ENCODE measurements at places on chromosomes 1 and 21.

GRCh38 chr1:15081102-15081501 lies 72.4 kb upstream of the TMEM51 start:
- no peak for DNase-seq

DNA sequence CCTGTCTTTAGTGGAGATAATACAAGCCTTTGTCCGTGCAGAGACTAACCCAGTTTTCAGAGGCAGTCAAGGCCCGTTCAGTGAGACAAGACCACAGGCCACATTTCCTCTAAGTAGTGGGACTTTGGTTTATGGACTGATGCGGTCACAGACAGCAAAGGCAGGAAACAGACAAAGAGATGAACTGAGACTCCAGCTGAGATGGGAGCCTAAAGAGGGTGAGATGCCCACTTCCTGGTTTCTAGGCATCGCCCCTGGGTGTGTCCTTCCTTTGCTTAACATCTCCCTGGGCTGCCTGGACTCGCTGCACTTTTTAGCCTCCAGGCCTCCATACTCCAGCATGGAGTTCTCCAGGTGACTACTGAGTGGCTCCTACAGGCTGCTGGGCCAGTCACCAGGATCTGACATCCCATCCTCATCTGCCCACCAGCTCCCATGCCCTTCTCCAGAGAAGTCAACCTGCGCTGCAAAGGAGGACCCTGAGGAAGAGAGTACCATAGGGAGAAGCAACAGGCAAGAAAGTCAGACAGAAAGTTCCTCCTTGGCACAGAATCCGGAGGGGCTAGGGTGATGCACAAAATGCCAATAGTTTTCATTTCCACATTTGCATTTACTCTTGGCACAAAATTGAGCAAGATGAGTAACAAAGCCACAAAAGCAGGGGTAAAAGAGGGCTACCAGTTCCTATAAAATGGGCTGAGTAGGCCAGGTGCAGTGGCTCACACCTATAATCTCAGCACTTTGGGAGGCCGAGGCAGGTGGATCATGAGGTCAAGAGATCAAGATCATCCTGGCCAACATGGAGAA lies 15.1 kb downstream of the THEMIS2 start:
- DNase-seq = no peak

GRCh38 chr1:230185076-230186001 lies 118.3 kb downstream of the GALNT2 start:
- DNase-seq = no peak

DNA sequence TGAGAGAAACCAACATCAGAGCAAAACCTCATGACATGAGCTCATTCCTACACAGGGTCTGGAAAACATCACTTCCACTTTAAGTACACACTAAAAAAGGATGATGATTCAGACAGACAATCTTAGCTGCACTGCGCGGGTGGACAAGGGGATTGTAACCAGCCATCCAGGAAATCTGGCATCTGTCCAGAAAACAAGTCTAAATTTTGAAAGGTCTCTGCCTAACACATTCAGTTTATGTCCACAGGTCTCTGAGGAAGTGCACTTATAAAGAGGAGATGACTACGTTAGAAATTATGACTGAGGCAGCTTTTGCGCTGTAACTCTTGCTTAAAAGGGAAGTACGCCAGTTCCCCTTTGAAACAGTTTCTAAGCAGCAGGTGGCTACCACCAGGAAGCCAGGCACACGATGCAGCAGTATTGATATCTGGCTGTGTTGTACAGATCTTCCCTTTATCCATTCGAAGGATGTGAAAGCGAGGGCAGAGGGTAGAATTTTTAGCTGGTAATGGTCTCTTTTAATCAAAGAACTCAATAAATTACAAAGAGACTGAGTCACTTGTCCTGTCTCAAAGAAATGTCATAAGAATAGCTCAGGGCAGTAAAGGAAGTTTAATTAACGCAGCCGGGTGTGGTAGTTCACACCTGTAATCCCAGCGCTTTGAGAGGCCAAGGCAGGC lies 128.0 kb downstream of the SETD4 start:
- DNase-seq = peak; percentile 96

DNA sequence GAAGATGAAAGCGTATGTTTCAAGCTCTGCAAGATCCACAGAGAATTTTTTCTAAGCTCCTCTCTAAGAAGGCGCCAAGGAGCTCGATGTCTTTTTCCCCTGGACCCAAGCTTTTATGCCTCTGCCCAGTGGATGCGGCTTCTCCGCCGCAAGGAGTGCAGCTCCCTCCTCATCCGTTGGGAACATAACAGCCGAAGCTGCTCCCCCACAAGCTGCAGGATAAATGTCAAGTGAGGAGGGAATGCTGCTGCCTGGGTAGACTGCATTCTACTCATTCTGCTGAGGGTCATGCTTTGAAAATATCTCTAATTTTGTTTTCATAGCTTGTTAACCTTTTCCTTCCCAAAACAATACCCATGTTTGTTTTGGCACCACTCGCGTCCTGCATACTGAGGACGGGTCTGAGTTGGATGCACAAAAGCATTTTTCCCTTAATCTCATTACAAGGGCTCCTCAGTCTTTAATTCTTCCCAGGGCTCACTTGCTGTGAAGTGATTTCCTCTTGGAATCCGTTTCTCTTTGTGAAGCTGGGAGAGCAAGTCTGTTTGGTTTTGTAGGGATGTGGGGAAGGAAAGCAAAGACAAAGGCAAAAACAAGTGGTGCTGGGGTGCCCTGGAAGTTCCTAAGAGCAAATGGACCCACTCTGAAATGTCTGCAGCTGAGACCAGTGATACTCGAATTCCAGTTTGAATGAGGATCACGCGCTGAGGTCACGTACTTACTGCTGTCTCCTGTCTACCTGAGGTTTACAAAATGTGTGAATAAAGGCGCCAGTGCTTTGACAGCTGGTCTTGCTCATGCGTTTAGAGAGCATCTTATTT lies 134.0 kb upstream of the IRF2BP2 start:
- DNase-seq = no peak

GRCh38 chr1:232057217-232057895 lies 430.8 kb downstream of the DISC1 start:
- DNase-seq = no peak

DNA sequence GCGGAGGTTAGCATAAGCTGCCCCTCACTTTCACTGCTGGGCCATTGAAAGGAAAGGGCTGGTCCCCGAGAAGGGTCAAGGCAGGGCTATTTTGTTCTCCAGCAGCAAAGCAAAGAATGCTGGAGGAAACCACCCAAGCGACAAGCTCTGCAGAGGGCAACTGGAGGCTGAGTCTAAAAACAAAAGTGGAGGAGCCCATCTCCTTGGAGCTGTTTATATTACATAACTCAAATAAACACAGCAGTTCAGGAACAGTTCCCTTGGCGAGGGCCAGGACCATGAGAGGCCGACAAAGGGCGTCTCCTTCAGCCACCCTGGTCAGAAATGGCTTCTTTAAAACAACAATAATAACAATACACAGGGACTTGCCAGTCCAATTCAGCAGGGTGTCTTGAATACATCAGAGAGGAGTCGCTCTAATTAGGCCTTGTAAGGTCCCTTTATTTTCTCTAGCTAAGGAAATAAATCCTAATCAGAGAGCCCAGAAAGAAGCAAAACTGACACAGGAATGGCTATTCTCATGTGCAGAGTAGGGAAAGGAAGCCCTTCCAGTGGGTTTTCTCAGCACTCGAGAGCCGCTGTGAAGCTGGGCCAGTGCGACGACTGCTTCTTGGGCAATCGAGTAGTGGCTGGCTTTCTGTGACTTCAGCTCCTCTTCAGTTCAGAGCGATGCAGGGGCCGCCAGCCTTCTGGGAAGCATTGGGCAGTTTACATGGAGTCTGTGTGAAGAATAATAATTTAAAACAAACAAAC lies 57.0 kb upstream of the TARBP1 start:
- no peak for DNase-seq

All from HFF-Myc (cell line).